IPS DF 6.9 (cell line): ENCODE measurements at places on chromosomes 13 and 19.

- no peak overlapping the region for H3K4me3 ChIP-seq
- no peaks in the 10 kb centered on the region for H3K36me3 ChIP-seq
- H3K27me3 ChIP-seq = no peaks in the 10 kb centered on the region
- no peak overlapping the region for H3K27ac ChIP-seq
Measured at GRCh38 chr13:29931696-29932095, 81.3 kb upstream of the UBL3 start.

DNA sequence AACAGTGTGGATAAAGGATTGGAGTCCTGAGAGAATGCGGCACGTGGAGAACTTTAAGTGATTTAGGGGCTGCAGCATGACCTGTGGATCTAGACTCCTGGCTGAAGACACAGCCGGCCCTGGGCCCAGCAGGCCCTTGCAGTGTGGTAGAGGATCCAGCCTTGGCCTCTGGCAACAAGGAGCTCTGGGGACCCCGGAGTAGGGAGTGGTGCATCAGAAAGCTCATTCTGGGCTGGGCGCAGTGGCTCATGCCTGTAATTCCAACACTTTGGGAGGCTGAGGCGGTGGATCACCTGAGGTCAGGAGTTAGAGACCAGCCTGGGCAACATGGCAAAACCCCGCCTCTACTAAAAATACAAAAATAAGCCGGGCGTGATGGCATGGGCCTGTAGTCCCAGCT, 76.0 kb downstream of the CHST8 start:
- no peaks in the 10 kb centered on the region for H3K27me3 ChIP-seq
- no peaks in the 10 kb centered on the region for H3K36me3 ChIP-seq
- no peak for DNase-seq
- H3K4me3 ChIP-seq = no peak overlapping the region
- peaks cover 4% of the 10 kb centered on the region; the same call in 1 of the 2 replicates for H3K4me1 ChIP-seq
- H3K27ac ChIP-seq = no peak overlapping the region

GRCh38 chr19:50720921-50721381, 1.3 kb upstream of the SHANK1 start:
- peaks cover 3% of the 10 kb centered on the region; the same call in 1 of the 2 replicates for H3K36me3 ChIP-seq
- DNase-seq = no peak
- H3K27me3 ChIP-seq = no peaks in the 10 kb centered on the region

DNA sequence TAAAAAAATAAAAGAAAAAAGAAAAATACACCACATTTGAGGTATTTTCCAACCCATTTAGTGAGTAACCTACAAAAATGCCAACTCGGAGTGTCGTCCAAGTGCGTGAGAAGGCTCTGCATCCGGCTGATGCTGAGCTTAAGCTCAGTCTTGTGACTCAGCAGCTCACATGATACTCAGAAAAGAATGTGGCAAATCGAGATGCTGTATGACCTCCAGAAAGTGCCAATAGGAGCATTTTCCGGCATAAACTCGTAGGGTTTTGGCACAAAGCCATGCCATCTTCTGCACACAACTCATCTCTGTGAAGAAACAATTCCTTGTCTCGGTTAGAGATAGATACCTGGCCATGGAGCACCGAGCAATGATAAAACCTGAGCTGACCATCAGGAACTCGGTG, 58.5 kb downstream of the TRPM4 start:
- H3K27ac ChIP-seq = no peak overlapping the region
- 0 out of 2 replicates have a peak, but pooled peaks cover 1% of the 10 kb centered on the region for H3K4me1 ChIP-seq
- H3K4me3 ChIP-seq = no peak overlapping the region
- DNase-seq = no peak
- no peaks in the 10 kb centered on the region for H3K36me3 ChIP-seq

- no peaks in the 10 kb centered on the region for H3K36me3 ChIP-seq
- H3K4me1 ChIP-seq = no peaks in the 10 kb centered on the region
- no peak overlapping the region for H3K27ac ChIP-seq
- H3K27me3 ChIP-seq = no peaks in the 10 kb centered on the region
- H3K4me3 ChIP-seq = no peak overlapping the region
Measured at GRCh38 chr13:78085434-78086225, 167.0 kb upstream of the EDNRB start.

GRCh38 chr13:33262594-33262993, 23.0 kb downstream of the STARD13 start:
- H3K4me1 ChIP-seq = peaks cover 3% of the 10 kb centered on the region; the same call in 1 of the 2 replicates
- H3K27me3 ChIP-seq = no peaks in the 10 kb centered on the region
- no peak overlapping the region for H3K4me3 ChIP-seq
- no peak for DNase-seq
- H3K36me3 ChIP-seq = no peaks in the 10 kb centered on the region

- H3K27ac ChIP-seq = no peak overlapping the region
- peak overlapping the region; percentile 99 for H3K4me3 ChIP-seq
- H3K4me1 ChIP-seq = no peaks in the 10 kb centered on the region
- no peaks in the 10 kb centered on the region; the same call in 1 of the 2 replicates for H3K36me3 ChIP-seq
Measured at GRCh38 chr19:16198370-16198651, 600 bp downstream of the AP1M1 start.

DNA sequence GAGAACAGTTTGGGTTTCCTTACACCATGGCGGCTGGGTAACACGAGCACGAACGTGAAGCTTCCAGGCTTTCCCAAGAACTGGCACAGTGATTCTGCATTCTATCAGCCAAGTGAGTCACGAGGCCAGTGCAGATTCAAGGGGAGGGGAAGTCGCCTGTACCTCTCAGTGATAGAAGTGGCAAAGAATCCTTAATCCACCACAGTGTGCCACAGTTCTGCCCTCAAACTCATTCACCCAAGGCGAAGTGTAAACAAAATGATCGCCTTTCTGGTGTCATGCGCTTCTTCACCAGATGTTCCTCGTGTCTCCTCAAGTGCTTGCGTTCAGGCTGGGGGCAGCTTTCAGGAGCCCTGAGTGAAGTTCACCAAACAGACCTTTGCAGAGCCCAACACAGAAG, 24.9 kb upstream of the AMER2 start:
- no peak for DNase-seq
- H3K4me1 ChIP-seq = no peaks in the 10 kb centered on the region
- no peaks in the 10 kb centered on the region for H3K36me3 ChIP-seq
- no peak overlapping the region for H3K4me3 ChIP-seq
- no peak overlapping the region for H3K27ac ChIP-seq
- H3K27me3 ChIP-seq = no peaks in the 10 kb centered on the region

GRCh38 chr19:33100894-33101644, 20.1 kb downstream of the GPATCH1 start:
- H3K4me1 ChIP-seq = no peaks in the 10 kb centered on the region
- H3K27me3 ChIP-seq = no peaks in the 10 kb centered on the region
- peaks cover 1% of the 10 kb centered on the region; the same call in 1 of the 2 replicates for H3K36me3 ChIP-seq
- H3K4me3 ChIP-seq = no peak overlapping the region
- no peak overlapping the region for H3K27ac ChIP-seq

DNA sequence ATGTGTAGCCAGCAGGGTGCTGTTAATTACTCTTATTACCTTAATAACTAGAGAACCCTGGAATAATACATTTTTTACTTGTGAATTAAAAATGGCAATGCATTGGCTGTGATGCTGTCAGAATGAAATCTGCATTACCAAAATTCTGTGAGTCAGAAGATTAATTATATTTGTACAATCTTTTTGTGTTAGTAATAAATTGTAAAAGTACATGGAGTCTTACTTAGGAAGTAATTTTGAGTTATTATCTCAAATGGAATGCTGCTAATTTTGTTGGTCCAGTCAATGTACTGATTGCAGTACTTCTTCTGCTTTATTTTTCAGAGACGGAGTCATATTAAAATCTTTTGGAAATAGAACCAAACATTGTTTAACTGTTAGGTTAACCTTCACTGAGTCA, 152.0 kb upstream of the SLC10A2 start:
- no peak overlapping the region for H3K27ac ChIP-seq
- H3K36me3 ChIP-seq = no peaks in the 10 kb centered on the region
- H3K27me3 ChIP-seq = no peaks in the 10 kb centered on the region
- no peak overlapping the region for H3K4me3 ChIP-seq
- DNase-seq = no peak

DNA sequence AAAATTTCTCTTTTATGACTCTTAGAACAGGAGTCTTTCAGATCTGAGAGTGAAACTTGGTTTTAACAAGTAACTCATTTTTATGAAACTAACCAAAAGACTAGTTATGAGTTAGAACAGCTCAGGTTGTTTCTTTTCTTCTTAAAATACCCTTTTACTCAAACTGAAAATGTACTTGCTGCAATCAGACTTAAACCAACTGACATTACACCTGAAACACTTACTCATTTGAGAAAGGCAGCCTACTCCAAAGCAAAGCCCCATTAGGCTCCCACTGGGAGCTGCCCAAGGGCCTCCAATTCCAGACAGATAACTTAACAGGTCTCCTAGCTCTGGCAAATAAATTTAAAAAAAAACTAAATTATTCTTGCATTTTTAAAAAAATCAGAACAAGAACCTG, 3.6 kb downstream of the FOXO1 start:
- no peaks in the 10 kb centered on the region for H3K27me3 ChIP-seq
- no peak for DNase-seq
- peaks cover 3% of the 10 kb centered on the region; the same call in 1 of the 2 replicates for H3K4me1 ChIP-seq
- H3K27ac ChIP-seq = no peak overlapping the region

DNA sequence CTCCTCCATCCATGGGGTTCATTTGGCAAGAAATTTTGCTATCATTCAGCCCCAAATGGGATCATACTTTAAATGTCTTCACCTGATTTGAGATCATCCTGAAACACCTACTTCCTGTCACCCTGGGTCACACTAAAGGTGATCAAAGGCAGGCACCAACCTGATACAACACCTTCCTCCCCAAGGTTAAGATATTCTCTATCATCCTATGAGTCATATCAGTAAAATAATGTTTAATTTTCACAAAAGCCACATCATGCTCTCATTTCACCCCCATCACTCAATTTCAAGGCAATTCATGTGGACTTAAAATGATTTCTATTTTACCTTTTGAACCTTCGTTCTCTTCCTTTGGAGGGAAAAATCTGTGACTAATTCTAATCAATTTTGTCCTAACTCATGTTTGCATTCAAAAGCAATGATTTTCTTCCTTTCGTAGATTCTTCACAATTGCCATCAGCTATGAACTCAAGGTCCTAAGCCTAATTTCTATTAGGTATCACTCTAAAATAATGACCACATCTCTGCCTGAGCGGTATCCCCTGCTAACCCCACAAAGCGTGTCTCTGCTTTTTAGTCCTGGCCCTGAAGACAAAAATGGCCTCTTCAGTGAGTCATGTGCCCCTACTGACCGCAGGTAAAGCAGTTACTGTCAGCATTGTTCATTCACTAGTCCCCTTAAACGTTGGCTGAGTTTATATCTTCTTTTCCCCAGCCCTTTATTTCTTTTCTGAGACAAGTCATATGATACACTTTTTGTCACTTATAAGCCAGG, 139.0 kb downstream of the SPRY2 start:
- no peak for DNase-seq
- H3K4me1 ChIP-seq = no peaks in the 10 kb centered on the region
- H3K27me3 ChIP-seq = no peaks in the 10 kb centered on the region
- H3K36me3 ChIP-seq = no peaks in the 10 kb centered on the region
- H3K4me3 ChIP-seq = no peak overlapping the region

- peaks cover 37% of the 10 kb centered on the region for H3K36me3 ChIP-seq
- H3K27ac ChIP-seq = no peak overlapping the region
- H3K4me3 ChIP-seq = no peak overlapping the region
Measured at GRCh38 chr19:6378041-6378440, 2.3 kb upstream of the PSPN start.

DNA sequence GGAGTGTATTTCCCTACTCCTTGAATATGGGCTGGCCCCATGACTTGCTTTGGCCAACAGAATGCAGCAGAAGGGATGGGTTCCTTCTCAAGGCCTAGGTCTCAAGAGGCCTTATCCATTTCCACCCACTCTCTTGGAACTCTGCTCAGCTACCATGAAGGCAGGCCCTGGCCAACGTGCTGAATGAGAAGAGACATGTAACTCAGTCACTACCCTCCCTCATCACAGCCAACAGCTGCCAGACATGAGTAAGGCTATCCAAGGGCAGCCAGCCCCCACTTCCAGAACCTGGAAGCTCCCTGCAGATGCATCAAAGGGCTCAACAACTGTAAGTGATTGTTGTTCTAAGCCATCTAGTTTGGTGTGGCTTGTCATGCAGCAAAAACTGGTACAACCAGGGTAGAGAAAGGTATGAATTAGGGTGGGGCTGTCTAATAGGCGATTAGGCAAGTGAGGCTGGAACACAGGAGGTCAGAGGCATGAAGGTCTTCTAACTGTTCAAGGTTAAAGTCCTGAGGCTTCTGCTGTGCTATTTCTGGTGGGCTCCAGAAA, 1.4 kb upstream of the RASL11A start:
- peaks cover 4% of the 10 kb centered on the region; the same call in 1 of the 2 replicates for H3K27me3 ChIP-seq
- no peak overlapping the region for H3K4me3 ChIP-seq
- peaks cover 2% of the 10 kb centered on the region; the same call in 1 of the 2 replicates for H3K4me1 ChIP-seq
- H3K36me3 ChIP-seq = no peaks in the 10 kb centered on the region

DNA sequence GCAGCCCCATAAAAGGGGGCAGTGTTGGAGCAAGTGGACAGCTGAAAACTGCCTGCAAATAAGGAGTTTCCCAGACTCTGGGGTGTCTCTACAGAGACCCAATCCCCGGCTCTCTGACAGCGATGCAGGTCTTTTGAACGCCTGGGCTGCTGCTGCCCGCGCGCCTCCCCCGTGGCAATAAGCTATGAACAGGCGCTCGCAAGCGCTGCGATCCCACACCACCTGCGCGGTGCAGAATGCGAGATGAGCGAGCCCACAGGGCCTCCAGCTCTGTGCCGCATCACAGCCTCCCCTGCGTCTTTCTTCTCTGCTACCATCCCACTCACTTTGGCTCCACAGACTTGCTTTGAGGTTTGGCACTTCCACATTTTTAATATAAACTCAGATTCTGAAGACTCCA, 62.3 kb downstream of the KCTD15 start:
- no peak for DNase-seq
- H3K27ac ChIP-seq = no peak overlapping the region
- H3K36me3 ChIP-seq = no peaks in the 10 kb centered on the region
- H3K4me3 ChIP-seq = no peak overlapping the region

- H3K36me3 ChIP-seq = no peaks in the 10 kb centered on the region
- peaks cover 2% of the 10 kb centered on the region; the same call in 1 of the 2 replicates for H3K4me1 ChIP-seq
- peak overlapping the region; percentile 17; the same call in 1 of the 2 replicates for H3K4me3 ChIP-seq
- peaks cover 8% of the 10 kb centered on the region; the same call in 1 of the 2 replicates for H3K27me3 ChIP-seq
- H3K27ac ChIP-seq = no peak overlapping the region
Measured at GRCh38 chr19:45668342-45668871, 386 bp downstream of the GIPR start.

DNA sequence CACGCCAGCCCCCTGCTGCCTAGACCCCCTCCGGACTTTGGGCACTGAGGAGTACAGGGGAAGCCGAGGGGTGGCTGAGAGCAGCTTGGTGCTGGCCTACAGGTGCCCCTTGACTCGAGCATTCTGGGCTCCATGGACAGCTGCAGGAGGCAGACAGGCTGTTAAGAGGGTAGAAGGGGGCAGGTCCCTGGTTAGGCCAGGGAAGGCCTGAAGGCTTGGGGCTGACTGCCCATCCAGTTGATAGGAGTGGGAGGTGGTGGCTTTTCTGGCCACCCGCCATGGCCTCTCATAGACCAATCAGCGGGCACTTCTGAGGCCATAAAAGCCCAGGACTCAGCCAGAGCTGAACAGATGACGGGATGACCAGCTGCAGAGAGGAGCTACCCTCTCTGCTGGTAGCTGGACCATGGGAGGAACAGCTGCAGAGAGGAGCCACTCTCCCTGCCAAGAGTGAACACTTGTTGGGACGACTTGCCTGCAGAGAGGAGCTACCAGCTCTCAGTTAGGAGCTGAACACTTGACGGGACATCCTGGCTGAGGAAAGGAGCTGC, 10.7 kb upstream of the SUPT20H start:
- no peaks in the 10 kb centered on the region for H3K4me1 ChIP-seq
- H3K27ac ChIP-seq = no peak overlapping the region
- no peaks in the 10 kb centered on the region for H3K27me3 ChIP-seq
- no peak for DNase-seq
- H3K4me3 ChIP-seq = no peak overlapping the region

GRCh38 chr19:8973501-8974091, 36.6 kb downstream of the MUC16 start:
- H3K27me3 ChIP-seq = no peaks in the 10 kb centered on the region
- no peak overlapping the region for H3K4me3 ChIP-seq
- no peak overlapping the region for H3K27ac ChIP-seq
